Tibial nerve (tissue), 4 donors: ENCODE measurements at places on chromosomes 13 and 19.

- DNase-seq, result no peak
Observed at GRCh38 chr13:37685206-37685605, 86.6 kb upstream of the POSTN start.

GRCh38 chr19:11697284-11697855 is 41.4 kb downstream of the ZNF823 start:
- DNase-seq, result no peak

- DNase-seq, result no peak
Observed at GRCh38 chr13:46339035-46339666, 47.9 kb downstream of the RUBCNL start.

DNA sequence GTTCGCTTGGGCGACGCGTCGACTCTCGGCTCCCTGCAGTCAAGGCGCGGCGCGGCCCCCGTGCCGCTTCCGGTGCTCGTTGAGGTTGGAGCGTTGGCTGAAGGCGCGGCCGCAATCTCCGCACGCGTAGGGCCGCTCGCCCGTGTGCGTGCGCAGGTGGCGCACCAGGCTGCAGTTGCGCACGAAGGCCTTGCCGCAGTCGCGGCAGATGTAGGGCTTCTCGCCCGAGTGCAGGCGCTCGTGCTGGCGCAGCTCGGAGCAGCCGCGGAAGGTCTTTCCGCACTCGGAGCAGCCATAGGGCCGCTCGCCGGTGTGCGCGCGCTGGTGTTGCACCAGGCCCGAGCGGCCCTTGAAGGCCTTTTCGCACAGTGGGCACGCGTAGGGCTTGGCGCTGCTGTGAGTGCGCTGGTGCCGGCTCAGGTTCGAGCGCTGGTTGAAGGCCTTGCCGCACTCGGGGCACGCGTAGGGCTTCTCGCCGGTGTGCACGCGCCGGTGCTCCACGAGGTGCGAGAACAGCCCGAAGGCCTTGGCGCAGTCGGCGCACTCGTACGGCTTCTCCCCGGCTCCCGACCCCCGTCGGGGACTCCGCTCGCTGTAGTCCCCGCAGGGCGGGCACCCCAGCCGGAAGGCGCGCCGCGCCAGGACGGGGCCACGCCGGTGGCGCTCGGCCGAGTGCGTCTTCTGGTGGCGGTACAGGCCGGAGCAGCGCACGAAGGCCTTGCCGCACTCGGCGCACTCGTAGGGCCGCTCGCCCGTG is 5.3 kb upstream of the ZNF497 start:
- no peak for DNase-seq

GRCh38 chr13:110644892-110645521 is 29.7 kb downstream of the NAXD start:
- DNase-seq, result no peak

DNA sequence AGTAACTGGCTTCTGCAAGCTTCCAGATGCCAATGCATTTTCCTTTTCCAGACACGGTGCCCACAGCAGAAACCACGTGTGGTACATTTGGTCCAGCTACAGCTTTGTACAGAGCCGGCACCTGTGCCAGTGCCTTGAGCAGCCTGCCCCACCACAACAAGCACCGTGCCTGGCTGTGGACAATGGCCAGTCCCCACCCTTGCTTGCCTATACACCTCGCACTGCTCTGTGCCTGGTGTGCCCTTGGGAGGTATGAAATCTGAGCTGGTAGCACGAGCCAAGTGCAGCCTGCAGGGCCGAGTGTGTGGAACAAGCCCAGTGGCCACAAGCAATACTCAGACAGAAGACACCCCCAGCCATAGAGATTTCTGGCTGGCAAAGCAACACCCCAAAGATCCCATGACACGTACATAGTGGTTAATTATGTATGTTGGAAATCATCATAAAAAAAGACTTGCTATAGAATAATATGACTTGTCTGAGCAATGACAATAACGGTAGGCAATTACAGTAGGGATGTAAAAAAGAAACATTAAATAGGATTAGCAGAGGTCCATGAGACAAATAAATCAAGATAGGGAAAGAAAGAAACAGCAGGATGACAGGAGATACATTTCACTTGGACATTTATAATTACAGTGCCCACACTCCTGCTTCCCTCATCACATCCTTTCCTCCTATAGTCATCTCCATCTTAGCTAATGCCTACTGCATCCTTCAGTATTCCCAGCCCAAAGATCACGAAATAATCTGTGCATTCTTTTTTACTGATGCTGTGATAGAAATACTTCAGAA is 1399.5 kb downstream of the PCDH9 start:
- DNase-seq, result no peak

DNA sequence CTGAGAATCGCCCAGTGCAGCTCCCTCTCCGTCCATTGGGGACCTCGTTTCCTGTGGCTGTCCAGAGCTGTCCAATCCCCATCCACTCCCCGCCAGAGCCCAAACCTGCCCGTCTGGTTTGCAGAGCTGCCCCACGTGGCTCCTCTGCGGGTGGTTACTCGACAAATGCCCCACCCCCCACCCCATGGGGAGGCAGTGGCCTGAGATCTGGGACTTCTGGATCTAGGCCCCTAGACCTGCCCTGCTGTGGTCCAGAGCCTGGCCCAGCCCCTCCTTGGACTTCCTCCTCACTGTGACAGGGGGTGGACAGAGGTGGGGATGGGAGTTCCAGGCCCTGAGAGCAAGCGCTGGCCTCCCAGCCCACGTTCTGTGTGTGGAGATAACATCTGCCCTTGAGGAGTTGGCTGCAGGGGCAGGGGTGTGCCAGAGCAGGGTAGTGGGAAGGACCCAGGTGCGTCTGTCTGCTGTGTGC is 29.1 kb downstream of the PAK4 start:
- DNase-seq, result no peak

DNA sequence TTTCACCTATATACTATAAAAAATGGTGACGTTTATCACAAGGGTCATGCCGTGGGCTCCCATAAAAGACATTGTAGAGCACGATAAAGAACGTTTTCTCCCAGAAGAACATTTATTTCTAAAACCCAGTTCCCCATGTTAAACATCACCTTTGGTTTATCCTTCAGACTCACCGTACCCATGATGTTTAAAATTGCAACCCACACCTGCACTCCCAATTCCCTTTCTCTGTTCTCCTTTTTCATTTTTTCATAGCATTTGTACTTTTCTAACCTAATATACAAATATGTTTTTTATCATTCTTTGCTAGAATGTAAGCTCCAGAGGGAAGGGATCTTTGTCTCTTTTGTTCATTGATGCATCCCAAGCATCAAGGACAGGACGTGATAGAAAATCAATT is 2.0 kb downstream of the RCBTB2 start:
- no peak for DNase-seq

- no peak for DNase-seq
Observed at GRCh38 chr13:41356786-41357185, 45.7 kb downstream of the NAA16 start.

DNA sequence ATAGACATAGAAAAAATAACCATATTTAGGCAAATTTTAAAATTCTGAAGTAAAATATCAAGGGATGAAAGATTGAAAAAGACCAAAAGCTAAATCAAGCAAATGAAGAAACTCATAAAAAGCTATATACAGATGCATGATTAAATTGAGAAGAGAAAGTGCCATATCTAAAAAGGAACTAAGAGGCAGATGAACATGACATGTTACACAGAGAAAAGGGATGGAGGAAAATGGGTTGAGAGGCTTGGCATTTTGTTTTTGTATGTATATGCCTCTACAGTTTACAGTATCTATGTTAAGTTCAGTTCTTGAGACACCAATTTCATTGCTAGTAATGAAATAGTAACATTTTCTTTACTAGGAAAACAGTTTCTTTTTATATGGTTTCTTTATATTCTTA is 1507.4 kb upstream of the SPRY2 start:
- DNase-seq, result no peak

DNA sequence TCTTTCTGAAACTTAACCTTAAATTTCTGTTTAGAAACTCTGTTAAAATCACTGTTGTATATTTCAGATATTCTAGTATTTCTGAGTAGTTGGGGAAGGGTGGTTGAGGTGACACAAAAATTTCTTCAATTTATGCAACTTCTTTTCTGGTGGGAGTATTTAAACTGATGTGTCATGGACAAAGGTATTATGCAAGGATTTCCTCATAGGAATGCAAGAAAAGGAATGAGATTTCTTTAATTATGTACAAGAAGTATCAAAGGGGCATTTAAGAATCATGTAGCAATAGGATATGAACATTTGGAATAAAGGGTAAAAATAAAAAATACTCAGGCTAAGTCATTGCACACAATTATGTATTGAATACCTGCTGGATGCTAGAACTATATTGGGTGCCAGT is 575.8 kb upstream of the KLF12 start:
- no peak for DNase-seq

GRCh38 chr13:106599875-106600797 is 32.2 kb upstream of the ARGLU1 start:
- peak; percentile 17 for DNase-seq

GRCh38 chr13:50284540-50284939 is 269.3 kb downstream of the KCNRG start:
- no peak for DNase-seq

DNA sequence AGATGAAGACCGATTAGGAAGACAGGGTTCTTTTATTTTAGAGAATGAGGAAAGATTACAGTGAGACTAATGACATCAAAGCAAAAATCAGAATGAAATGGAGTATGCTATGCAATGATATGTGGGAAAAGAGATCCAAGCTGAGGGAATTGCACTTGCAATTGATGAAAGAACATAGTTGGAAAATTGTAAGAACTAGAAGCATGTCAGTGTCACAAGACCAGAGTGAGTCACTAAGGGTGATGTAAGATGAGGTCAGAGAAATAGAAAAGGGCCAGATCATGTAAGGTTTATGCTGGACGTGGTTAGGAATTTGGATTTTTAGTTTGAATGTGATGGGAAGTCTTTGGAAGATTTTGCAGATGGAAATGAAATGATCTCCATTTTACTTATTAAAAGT is 1937.3 kb downstream of the OLFM4 start:
- DNase-seq, result no peak
